NCI-H1417 treated with DMSO at 0.1 percent for 48 hours (cell line): ENCODE measurements at places on chromosomes 16 and 17.

DNA sequence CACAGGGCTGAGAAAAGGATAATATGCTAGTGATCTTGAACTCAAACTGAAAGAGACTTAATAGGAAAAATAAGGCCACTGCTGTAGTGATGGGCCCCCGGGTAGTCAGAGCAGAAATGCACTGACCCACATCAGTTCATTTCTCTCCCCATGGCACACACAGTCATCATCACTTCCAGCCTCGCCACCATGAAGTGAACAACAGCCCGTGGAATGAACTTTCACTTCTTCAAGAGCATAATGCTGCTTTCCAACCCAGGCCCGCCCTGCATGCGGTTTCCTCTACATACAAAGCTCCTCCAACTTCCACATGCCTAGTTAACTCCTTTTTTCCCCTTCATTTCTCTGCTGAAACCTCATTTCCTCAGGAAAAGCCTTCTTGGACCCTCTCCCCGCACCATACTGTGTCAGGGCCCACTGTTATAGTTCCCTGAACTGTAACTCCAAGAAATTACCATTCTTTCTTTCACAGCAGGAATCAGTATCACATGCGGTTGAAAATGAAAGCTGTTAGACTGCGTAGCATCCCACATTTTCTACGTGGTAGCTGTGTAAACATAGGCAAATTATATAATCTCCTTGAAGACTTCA is 65.8 kb upstream of the SMIM36 start:
- no peak for DNase-seq

DNA sequence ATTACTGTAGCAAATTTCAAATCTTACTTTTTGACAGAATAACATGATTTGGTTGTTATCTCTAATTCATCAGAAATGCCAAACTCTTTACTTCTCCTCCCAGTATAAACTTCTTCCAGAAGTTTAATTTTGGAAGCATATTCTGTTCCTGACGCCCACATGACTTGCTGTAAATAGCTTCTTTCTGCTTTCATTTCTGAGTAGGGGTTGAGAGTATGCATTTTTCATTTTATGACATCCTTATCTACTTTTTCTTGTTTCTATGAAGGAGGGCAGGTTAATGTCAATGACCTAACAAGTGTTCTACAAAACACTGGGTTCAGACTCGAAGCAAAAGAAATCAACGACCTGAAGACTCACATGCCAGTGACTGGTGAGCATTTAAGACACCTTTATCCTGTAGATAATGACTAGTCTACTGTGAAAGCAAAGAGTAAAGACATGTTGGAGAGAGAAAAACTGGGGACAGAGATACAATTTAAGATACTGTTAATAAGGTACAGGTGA is 36.5 kb upstream of the EFCAB3 start:
- DNase-seq = no peak

DNA sequence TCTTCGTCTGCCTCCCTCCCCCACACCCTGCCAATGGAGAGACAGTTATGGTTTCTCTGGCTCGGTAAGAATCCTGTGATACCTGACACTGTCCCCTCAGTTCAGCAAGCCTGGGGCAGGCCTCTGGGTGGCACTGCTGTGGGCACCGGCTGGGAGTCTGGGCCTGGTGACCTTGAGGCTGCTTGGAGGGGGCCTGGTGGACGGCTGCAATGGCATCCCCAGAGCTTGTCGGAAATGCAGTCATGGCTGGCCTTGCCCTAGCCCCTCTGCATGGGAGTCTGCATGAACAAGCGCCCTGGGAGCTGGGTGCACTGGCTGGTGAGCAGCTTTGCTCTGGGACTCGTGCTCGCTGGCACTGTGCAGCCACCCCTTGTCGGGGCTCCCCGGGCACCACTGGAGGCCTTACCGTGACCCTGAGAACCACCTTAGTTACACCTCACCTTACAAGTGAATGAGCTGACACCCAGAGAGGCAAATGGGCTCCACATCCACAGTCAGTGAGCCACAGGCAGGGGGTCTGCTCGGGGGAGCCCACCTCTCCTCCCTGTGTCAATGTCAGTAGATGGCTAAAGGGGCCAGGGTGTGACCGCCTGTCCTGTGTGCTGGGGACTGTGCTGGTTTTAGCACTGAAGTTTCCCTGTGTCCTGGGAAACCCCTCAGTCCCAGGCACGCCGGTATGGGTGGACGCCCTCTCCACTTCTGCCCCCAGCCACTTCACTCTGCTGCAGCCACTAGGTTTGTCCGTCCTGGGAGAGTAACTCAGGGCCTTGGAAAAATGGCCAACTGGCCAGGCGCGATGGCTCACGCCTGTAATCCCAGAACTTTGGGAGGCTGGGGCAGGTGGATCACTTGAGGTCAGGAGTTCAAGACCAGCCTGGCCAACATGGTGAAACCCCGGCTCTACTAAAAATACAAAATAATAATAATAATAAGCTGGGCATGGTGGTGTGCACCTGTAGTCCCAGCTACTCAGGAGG is 1.4 kb downstream of the LGALS3BP start:
- DNase-seq = no peak

DNA sequence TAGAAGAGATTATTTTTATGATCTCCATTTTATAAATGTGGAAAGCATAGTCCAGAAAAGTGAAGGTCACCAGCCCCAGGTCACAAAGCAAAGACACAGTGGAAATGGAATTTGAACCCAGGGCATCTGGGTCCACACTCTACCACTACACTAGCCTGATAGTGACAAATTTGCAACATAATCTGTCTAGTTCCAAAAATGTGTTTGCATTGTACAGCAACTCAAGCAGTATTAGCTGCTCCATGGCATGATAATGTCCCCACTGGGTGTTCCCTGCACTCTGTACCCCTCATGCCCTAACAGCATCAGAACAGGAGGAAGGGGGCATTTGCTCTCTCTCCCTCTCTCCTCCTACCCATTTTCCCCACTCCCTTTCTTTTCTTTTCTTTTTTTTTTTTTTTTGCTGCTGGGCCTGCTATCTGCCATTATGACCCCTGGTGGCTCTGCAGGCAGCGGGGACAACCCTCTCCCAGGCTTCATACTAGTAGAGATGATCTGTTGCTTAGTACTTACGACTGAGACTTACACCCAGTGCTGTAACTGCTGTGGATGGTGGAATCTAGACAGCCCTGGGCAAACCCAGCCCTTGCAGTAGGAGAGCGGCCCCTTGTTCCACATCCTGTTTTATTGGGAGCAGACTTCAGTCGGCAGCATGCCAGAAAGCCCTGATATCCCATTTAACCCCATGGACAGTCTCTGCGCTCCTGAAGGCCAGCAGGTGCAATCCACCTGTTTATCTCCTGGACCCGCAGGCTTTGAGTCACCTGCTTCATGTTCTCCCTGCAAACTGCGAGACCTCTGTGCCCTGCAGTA is 306.3 kb downstream of the SOX9 start:
- no peak for DNase-seq
